Suprapubic skin (tissue), 4 donors: ENCODE measurements at places on chromosomes 2 and 18. TPM values are rescaled to one million over a fixed set of nuclear protein-coding genes. Genes with fewer than 3 reads are reported as not detected.
A peak's percentile ranks its signal among the peaks of the same experiment; 100 is the strongest.

DNA sequence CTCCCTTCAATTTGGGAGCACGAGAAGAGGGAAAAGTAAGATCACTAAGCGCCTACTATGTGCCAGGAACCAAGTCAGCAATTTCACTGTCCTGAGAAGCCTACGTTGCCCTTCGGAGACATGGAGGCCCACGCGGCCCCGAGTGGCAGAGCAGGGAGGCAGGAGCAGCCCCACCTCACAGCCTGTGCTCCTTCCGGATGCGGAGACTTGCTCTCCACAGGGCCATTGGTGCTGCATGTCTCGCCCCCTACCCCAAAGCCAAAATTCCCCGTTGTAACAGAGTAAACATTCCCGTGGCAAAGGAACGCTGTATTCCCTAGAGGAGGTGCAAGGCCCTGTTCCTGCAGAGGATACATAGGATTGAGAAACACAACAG lies 4.5 kb downstream of the SLC14A2 start:
- no peak overlapping the region for H3K4me3 ChIP-seq
- H3K27me3 ChIP-seq, result no peaks in the 10 kb centered on the region
- H3K36me3 ChIP-seq, result no peaks in the 10 kb centered on the region
- peak overlapping the region; percentile 87 for H3K27ac ChIP-seq

ATOH8 gene
- 9.7 TPM for total RNA-seq

DNA sequence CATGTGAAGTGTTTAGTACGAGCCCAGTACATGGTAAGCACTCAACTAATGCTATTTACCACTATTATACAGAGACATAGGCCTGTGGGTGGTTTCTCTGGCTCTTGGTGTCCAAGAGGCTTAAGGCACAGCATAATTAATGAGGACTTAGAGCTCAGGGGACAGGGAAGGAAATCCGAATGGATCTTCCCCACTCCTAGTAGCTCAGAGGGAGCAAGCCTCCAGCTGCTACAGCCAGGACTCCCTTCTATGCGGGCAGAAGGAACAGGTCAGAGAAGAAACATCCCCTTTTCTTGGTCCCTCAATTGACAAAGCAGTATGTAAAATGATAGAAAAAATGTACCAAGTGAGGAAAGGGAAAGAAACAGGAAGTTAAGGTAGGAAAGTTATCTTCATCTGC lies 261.3 kb upstream of the STON1 start:
- H3K27me3 ChIP-seq, result no peaks in the 10 kb centered on the region
- H3K4me3 ChIP-seq, result no peak overlapping the region
- H3K27ac ChIP-seq, result no peak overlapping the region
- no peaks in the 10 kb centered on the region for H3K4me1 ChIP-seq
- H3K36me3 ChIP-seq, result no peaks in the 10 kb centered on the region
- no peak for DNase-seq

ZNF892 gene
- 3.2 TPM for total RNA-seq
